ENCODE measurements at places on chromosomes 3 and 15.

- no peak for DNase-seq
Measured at GRCh38 chr15:83612226-83612625, 41.7 kb upstream of the ADAMTSL3 start.

- DNase-seq: no peak
Measured at GRCh38 chr3:18738393-18739098, 313.4 kb upstream of the SATB1 start.

- DNase-seq: no peak
Measured at GRCh38 chr3:77885381-77885780, 845.5 kb downstream of the ROBO2 start.

- DNase-seq: no peak
Measured at GRCh38 chr15:64792282-64792681, 16.9 kb upstream of the RBPMS2 start.

GRCh38 chr15:50143255-50143860 is 24.3 kb upstream of the ATP8B4 start:
- DNase-seq: no peak

- DNase-seq: no peak
Measured at GRCh38 chr3:65448120-65448519, 590.6 kb downstream of the MAGI1 start.

DNA sequence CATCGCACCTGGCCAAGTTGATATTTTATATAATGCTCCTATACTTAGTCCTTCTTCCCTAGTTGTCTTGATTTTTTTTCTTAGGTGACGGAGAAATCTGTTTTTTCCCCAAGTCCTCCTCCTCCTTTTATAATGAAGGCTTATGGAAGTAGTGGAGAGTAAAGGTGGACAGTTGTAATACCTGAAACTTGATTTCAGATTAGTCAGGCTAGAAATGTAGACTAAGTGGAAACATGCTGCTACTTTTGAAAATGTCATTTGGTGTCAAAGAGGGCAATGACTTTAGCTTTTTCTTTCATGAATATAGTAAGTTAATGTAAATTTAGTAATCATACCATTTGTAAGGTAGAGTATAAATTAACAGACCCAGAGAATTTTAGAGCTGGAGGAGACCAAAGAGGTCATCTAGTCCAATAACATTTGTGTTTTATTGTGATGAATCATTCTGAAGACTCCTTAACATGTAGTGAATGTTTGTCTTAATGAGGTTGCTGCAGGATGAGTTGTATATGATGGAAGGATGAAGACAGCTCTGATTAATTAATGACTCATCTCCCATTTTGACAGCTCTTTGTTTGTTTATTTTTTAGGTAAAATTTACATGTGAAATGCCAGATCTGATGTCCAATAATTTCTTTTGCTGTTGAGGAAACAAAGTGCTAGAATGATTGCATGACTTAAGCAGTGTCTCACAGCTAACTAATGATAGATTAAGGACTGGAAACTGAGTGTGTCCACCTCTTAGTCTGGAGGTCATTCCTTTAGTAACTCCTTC is 8.7 kb downstream of the CTDSPL2 start:
- DNase-seq: no peak

DNA sequence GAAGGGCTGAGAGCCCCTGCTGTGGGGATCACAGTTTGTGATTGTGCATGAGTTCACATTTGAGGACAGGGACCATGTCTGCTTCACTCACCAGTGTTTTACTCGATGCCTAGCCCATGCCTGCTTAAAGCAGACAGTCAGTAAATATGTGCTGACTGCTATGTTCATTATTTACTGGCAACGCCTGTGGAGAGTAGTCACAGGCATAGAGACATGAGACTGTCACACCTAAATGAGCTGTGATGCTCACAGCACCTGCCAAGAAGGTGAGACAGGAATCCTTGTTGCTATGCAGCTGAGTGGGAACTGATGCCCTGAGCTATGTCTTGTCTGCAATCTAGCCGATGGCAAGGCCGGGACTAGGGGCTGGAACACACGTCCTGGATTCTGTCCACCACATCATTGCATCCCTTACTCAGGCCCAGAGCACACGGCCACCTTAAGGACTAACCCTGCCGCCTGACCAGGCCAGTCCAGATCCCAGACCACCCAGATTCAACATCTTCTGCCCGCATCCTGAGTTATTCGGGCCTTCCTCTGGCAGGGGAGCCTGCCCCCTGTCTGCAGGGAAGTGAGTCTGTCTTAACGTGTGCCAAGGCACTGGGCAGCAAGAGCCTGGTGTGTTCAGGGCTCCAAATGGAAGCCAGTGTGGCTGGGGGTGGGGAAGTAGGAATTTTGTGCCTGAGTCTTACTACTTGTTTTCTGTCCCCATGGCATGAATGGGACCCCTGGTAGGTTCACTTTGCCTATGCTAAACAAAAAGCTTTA is 44.8 kb downstream of the FGD5 start:
- no peak for DNase-seq

- no peak for DNase-seq
Measured at GRCh38 chr3:29026286-29026685, 254.6 kb upstream of the RBMS3 start.

DNA sequence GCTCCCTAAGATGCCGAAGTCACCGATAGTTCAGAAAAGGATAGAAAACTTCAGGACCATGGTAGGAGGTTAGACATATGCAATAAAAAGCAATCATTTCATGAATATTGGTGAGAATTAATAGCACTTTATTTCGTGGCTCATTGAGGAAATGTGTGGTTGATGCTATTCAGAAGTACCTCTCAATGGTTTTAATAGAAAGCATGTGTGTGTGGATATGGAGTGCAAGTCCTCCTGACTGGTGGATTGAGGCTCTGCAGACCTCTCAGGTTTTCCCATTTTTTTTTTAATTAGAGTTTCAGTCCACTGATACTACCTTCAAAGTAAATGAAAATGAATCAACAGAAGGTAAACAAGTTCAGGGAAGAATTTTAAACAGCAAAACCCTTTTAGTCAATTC is 384.3 kb upstream of the RARB start:
- no peak for DNase-seq

Data from right renal cortex interstitium (tissue), 3 donors.